Activated CD4-positive, alpha-beta T cell treated with anti-CD3 and anti-CD28 coated beads, Interleukin-2, amount 10 ng/mL, durations not matched to agents 24 days and 14 days (primary cell): ENCODE measurements at places on chromosomes 13 and 19. TPM values are rescaled to one million over a fixed set of nuclear protein-coding genes. Genes with fewer than 3 reads are reported as not detected.
A peak's percentile ranks its signal among the peaks of the same experiment; 100 is the strongest.

GRCh38 chr19:48660852-48661710, 11.7 kb downstream of the NTN5 start:
- DNase-seq = peak; percentile 95

DNA sequence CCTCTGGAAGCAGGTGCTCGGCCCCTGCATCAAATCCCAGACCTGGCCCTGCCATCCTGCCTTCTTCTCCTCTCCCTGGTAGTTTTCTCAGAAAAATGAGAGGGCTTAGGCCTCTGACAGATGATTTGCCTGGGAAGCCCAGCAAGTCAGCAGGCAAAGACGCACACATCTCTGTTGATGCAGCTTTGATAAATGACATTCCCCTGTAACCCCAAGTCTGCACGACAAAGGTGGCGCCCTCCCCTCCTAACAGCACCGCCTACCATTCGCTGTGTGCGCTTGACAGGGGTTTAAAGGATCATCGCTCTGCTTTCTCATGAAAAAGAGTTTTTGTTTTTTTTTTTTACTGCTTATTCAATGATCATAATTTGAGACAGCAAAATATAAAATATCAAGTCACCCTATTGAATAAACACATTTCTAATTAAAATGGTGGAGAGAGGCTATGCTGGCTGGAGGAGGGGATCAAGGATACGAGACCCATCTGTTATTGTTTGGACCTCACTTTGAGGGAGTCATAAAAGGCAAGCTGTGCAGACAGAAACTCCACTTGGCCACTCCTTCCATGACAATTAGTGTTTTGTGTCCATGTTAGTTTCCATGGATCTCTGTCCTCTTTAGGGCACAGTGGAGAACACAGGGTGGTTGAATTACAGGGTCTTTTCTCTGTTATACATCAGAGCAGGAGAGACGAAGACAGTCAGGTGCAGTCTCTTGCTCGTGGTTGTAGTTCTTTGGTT, 126.1 kb downstream of the FGF9 start:
- no peak for DNase-seq

DNA sequence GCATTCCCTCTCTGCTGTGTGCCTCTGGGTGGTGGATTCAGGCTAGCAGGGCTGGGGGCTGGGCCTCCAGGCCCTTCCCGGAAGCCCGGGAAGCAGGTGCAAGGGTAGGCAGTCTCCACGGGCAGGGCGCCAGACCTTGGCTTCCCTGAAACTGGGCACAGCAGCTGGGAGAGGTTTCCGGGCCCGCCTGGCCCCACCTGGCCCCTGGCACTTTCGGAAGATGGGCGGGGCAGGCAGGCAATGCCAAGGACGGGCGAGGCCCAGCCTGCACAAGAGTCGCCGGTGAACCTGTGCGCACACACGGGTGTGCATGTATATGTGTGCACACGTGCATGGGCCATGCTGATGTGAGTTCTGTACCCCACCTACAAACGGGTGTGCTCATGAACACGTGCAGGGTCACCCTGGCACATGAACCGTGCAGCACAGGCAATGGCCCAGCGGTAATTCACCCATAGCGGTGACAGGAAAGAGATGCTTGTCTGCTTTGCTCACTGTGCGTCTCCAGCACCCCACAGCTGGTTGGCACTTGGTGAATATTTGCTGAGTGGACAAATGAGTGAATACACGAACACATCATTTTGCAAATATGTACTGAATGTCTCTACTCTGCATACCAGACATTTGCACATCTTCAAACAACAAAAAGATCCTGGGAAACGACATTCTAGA, 15.3 kb downstream of the GADD45B start:
- no peak for DNase-seq

DNA sequence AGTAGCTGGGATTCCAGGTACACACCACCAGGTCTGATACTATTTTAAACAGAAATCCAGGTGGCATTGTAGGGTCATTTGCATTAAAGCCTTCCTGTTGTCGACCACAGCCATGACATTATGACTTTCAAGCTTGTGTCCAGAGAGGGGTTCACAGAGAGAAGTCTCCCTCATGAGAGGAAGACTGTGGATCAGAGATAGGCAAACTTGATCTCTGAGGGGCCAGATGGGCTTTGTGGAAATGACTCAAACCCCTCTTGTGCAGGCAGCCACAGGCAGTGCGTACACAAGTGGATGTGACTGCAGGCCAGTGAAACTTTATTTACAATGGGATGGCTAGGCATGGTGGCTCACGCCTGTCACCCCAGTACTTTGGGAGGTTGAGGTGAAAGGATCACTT, 27.8 kb upstream of the F2RL3 start:
- no peak for DNase-seq

GRCh38 chr19:43569657-43570056, 5.7 kb downstream of the XRCC1 start:
- no peak for DNase-seq

DNA sequence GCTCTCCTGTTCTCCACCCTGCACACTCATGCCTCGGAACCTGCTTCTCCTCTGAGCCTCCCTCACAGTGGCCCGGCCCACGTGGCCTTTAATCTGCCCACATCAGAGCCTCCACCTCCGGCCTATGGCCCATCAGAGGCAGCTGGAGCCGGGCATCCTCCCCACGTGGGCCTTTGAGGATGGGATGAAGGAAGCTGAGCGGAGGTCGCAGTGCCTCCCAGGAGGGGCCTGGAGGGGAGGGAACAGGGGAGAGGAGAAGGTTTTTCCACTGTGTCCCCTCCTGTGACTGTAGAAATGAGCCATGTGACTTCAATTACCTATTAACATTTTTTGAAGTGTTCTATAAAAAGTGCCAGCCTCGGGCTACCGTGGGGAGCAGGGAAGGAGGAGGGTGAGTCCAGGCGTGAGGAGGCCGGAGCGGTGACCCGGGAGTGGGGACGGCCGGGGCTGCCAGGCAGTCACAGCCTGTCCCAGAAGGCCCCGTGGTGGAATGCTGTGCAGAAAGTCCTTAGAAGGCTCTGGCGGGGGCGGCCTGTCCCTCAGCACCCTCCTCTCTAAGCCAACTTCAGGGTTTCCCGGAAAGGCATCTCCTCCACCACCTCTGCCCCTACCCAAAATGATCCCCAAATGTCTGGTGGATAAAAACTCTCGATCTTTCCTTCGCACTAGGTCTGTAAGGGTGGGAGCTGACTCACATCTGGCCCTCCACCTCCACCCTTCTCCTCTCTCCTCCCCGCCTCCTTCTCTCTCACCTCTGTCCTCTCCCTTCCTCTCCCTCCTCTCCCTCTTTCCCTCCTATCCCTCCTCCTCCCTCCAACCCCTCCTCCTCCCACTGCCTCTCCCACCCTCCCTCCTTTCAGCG, 24.8 kb upstream of the SLC1A5 start:
- no peak for DNase-seq

DNA sequence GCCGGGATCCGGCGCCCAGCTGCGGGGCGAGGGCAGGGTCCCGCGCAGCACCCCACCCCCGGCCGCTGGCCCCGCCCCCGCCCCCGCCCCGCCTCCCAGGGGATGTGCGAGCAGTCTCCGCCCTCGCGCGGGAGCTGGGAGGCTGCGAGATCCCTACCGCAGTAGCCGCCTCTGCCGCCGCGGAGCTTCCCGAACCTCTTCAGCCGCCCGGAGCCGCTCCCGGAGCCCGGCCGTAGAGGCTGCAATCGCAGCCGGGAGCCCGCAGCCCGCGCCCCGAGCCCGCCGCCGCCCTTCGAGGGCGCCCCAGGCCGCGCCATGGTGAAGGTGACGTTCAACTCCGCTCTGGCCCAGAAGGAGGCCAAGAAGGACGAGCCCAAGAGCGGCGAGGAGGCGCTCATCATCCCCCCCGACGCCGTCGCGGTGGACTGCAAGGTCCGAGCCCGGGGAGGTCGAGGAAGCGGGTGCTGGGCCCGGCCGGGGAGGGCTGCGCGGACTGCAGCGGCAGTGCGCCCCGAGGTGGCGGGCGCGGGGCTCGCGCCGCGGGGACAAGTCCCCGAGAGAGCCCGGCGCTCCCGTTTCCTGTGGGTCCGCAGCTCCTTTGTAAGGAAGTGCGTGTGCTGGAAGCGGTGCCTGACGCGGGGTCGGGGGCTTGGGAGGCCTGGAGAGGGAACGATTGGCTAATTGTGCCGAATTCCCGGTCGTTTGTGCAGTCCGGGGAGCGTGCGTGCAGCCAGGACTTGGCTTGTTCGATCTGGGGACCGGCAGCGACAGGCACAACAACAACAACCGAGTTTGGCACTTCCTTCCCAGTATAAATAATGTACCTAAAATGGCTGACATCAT, at the start of gene ITM2B:
Gene ITM2B (plus strand): TSS at position 161 of the 843 bp plus-strand sequence. CDS start 155 bp downstream, at position 316.
- peak; percentile 89 for DNase-seq

HS6ST3 gene
- total RNA-seq = not detected in 2 replicates
